ENCODE measurements at places on chromosomes 12 and 14.
A peak's percentile ranks its signal among the peaks of the same experiment; 100 is the strongest.

GRCh38 chr12:14567351-14568162 is at the start of gene PLBD1:
Gene PLBD1, minus strand, starts transcription at chr12:14567883. Its CDS starts 187 bp downstream, at chr12:14567696.
- peak; percentile 38 for DNase-seq

DNA sequence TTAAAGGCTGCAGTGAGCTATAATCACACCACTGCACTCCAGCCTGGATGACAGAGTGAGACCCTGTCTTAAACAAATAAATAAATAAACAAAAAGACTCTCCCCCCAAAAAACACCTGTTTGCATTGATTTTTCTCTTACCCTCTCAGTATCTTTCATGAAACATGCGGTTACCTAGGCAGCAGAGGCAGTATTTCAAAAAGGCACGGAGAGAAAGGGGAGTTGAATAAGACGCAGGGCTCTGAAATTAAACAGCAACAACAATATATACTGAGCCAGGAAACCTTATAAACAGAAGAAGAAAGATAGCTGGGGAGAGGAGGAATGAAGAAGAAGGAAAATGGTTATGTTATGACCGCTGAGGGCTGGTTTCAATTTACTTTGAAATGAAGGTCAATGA is 277.6 kb downstream of the BTG1 start:
- DNase-seq, result no peak

DNA sequence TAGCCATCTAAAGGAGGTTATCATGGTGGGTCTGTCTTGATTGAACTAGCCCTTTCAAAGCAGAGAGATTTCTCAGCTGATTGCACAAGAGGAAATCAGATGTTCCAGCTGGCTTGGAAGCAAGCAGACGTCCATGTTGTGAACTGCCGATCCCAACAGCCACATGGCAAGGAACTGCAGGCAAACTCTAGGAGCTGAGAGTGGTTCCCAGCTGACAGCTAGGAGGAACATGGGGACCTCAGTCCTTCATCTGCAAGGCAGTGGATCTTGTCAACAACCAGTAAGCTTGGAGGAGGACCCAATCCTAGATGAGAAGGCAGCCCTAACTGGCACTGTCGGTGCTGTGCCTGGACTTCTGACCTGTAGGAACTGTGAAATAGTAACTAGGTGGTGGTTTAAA is 7.7 kb downstream of the ACVR1B start:
- peak; percentile 53 for DNase-seq

DNA sequence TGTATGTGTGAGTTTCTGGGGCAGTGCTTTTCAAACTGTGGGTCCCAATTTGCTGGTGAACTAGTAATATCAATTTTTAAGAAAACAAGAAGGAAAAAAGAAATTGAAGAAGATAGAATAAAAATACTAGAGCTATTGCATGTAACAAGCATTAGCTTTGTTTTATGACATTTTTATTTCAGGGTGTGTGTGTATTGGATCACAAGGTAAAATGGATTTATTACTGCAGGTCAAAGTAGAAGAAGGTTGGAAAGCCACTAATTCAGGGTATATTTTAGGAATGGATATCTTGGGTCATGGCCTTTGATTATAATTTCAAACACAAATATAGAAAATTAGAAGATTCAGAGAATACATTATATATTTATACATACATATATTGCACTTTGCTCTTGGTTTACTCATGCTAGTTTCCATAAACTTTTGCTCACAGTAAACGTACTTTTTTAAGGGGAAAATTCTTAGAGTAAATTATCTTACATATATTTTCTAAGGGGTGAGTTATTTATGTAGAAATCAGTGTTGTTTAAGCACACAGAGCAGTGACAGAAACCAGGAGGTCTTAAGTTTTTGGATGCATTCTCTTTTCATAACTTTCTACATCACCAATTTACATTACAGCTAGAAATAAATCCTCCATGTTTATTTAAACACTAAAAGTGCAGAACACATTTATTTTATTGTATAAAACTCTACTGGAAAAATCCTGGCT is 34.5 kb upstream of the PPM1A start:
- no peak for DNase-seq

DNA sequence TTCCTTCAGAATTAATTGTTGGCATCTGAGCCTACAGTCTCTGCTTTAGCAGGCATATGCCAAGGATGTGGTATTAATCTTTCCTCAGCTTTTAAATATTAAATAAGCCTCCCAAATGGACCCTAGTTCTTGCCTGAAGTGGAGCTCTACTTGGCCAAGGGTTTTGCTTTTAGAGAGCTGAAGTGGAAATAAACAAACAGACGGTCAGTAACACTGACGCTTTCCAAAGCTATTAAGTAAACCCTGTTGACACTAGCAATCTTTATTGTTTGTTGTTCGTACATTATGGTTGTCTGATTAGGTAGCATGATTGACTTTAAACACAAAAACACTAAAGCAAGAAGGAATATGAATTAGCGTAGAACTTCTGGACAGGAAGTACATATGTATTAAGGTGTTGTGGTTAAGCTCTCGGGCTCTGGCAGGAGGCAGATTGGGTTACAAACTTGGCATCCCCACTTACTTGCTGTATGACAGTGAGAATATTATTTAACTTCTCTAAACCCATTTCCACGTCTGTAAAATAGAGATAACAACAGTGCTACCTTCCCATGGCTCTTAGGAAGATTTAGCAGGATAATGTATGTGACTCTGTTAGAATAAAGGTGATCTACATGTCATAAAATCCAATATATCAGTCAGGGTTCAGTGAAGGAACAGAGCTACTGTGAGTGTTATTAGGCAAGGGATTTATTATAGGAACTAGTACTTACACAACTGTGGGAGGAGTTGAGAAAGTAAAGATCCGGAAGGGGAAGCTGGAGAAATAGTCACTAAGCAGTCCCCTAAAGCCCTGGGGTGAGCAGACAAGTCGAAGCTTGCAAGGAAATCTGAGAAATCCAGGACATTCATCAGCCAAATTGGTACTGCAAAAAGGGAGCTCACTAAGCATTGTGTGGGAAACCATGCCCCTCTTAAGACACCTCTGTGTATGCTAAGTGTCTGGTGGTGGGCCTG is 92.2 kb upstream of the ATF7IP start:
- DNase-seq, result no peak

DNA sequence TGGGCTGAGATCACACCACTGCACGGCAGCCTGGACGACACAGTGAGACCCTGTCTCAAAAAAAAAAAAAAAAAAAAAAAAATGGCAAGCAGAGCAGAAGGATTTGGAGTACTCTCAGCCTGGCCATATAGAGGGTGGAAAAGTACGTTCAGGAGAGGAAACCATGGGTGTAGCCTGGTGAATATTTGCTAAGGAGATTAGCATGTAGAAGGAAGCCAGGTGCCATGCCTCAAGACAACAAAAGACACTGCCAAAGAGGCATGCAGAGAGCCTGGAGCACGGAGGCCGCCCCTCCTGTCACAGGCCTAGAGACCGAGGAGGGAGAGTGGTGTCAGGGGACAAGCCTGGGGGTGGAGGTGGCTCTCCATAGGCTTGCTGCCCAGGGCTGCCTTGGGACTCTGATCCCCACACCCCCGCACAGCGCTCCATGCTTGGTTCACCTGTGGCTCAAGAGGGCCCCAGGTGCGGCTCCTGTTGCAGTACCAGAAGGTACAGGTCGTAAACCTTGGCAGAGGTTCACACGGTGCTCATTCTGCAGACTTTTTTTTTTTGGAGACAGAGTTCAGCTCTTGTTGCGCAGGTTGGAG is 27.9 kb upstream of the DEGS2 start:
- DNase-seq, result no peak

DNA sequence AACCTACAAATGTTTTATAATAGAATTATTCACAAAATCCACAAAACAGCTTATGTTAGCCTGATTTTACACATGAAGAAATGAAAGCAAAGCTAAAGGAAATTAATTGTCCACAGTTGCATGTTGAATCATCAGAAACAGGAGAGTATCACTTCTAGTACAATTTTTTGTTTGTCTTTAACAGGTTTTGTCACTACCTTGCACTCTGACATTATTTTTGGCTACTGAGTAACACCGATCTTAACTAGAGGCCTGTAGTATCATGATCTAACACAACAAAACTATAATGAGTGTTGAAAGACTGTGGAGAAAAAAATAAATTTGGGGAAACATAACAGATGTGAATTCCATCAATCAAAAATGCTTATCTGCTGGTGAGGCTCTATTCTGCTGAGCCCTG is 60.1 kb downstream of the TAOK3 start:
- DNase-seq, result no peak

GRCh38 chr14:102732924-102733323 is 44.3 kb upstream of the TRAF3 start:
- DNase-seq, result no peak

Data from GM03348 (cell line).